Cerebellum (tissue), 4 donors: ENCODE measurements at places on chromosomes 12 and 14. TPM values are rescaled to one million over a fixed set of nuclear protein-coding genes. Genes with fewer than 3 reads are reported as not detected.

Gene HCAR3
- total RNA-seq, result 0.82 TPM

Gene PRH2
- 0.64 TPM for total RNA-seq

Gene LIN7A
- total RNA-seq, result 32.6 TPM

Gene LRP1-AS
- total RNA-seq, result not detected

Gene SLC24A4
- 4.7 TPM for total RNA-seq
